ENCODE measurements at places on chromosomes 2 and 18. TPM values are rescaled to one million over a fixed set of nuclear protein-coding genes. Genes with fewer than 3 reads are reported as not detected.

The RFTN2 gene
- 14.4 TPM for polyA plus RNA-seq

The EFR3B gene
- polyA plus RNA-seq: 6.0 TPM

- DNase-seq: no peak
Measured at GRCh38 chr2:72139874-72140620, 7.6 kb downstream of the CYP26B1 start.

DNA sequence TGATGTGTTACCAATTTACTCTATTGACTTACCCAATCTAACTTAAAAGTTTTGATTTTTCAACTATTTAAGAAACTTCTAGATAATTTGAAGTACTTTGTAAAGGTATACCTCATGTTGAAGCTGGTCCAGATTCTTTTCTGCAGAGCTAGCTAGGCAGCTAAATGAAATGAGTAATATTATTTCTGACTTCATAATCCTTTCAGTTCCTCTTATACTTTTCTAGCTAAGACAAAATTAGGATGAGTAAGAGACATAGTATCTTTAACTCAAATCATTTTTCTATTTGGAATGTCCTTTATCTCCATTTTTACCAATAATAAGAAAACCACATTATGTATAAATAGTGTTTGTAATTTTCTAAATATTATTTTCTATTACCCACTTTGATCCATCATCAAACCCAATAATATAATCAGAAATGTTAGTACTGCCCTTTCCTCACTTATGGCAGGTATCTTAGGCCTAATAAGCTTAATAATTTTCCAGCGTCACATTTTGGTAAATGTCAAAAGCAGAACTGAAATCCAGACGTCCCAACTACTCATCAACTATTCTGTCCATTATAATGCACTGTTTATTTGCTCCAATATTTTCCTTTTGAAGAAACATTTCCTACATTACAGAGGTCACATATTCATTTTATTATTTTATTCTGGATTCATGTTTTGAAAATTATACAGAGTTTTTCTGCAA, 456.6 kb downstream of the THSD7B start:
- no peak for DNase-seq

- DNase-seq: no peak
Measured at GRCh38 chr2:120809609-120810440, 74.2 kb downstream of the GLI2 start.

DNA sequence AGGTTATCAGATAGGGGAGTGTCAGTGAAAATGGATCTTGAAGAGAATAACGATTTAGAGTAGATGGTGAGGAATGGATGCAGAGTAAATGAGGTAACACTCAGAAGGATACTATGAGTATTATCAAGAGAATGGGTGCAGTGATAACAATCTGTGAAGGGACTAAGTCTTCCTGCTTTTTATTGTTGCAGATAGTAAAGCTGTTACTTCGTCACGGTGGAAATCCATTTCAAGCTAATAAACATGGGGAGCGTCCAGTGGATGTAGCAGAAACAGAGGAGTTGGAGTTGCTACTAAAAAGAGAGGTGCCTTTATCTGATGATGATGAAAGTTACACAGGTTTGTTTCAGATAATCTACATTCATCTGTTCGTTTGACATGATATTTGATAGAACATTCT, 85.1 kb downstream of the ANKRD12 start:
- DNase-seq: no peak

- DNase-seq: no peak
Measured at GRCh38 chr2:236452238-236452637, 117.4 kb upstream of the ACKR3 start.
